Naive thymus-derived CD4-positive, alpha-beta T cell (primary cell): ENCODE measurements at places on chromosomes 3 and 15. TPM values are rescaled to one million over a fixed set of nuclear protein-coding genes. Genes with fewer than 3 reads are reported as not detected.
A peak's percentile ranks its signal among the peaks of the same experiment; 100 is the strongest.

Gene CNTN4
- not detected for total RNA-seq

DNA sequence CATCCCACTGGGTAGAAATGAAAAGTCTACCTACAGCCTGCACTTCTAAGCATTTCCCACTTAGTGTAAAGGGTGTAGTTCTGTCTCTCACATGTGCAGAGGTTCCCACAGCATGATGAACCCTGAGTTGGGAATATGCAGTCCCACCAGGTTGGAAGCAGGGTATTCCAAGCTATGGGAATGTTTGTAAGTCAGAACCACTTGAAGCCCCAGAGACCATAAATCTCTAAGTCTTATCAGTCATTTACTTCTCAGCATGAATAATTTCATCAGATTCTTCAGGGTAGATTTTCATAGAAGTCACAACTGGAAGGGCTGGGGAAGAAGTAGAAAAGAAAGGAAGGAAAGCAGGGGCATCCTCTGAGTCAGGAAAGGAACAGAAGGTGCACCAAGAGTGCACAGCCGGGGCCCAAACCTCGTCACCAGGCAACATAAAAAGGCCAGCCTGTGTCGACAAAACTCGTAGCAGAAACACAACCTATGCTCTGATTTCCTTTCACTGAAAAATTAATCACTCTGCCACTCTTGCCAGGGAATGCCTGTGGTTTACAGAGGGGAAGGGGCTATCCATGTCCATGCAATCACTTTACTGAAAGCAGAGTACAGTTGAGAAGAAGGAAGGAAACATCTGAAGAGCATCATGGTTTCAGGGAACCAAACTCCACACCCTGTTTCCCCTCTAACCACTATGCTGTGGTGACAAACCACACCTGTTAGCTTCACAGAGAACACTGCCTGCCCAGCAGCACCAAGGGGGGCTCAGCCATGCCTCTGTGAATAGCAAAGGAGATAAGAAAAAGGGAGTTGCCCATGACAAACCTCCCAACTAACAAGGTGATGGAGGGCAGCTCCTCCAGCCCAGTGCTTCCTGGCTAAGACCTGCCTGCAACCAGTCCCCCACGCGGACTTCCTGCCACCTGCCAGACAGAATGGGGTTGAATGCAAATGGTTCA lies 40.5 kb downstream of the SH3BP5 start:
- no peaks in the 10 kb centered on the region for H3K36me3 ChIP-seq
- no peaks in the 10 kb centered on the region for H3K27me3 ChIP-seq
- DNase-seq: peak; percentile 65
- H3K4me3 ChIP-seq: peak overlapping the region; percentile 28
- H3K27ac ChIP-seq: peak overlapping the region; percentile 23
- peaks cover 62% of the 10 kb centered on the region for H3K4me1 ChIP-seq

Gene OXTR
- 0.24 TPM for total RNA-seq

GRCh38 chr15:28978661-28979060 lies 92.9 kb downstream of the APBA2 start:
- no peaks in the 10 kb centered on the region for H3K27me3 ChIP-seq
- H3K4me1 ChIP-seq: no peaks in the 10 kb centered on the region
- H3K4me3 ChIP-seq: no peak overlapping the region
- DNase-seq: no peak
- no peak overlapping the region for H3K27ac ChIP-seq

Gene ROPN1
- not detected for total RNA-seq

Gene BTLA
- total RNA-seq: 26.1 TPM

Gene TBCCD1
- total RNA-seq: 11.3 TPM

GRCh38 chr3:72991522-72991921 lies 5.1 kb upstream of the PPP4R2 start:
- no peaks in the 10 kb centered on the region for H3K36me3 ChIP-seq
- no peak for DNase-seq
- no peak overlapping the region for H3K27ac ChIP-seq
- no peaks in the 10 kb centered on the region for H3K4me1 ChIP-seq
- H3K27me3 ChIP-seq: no peaks in the 10 kb centered on the region

DNA sequence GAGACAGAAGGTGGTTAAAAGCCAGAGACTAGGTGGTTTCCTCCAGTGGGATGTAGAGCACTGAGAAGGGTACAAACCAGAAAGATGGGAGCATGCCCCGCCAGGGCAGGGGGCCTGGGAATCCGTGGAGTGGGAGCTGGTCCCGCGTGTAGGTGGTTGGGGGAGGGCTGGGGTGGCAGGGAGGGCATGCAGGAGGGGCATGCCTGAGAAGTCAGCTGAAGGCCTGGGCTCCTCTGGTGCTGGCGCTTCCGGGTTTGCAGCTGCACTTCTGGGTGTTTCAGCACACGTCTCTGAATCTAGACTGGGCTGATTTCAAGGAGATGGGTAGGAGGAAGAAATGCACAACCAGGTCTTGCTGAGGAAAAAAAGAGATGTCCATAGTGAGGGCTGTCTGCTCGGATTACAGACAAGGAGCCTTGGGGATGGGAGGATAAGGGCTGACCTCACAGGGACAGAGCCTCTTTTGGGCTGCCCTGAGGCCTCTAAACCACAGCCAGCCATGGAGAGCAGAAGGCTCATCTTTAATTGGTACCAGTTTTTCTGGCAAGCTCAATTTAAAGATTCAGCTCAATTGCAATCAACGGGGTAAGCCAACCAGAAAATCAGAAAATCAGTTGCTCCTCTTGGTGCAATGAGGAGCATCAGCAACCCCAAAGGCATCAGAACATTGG lies 151.9 kb downstream of the FAM43A start:
- no peaks in the 10 kb centered on the region for H3K4me1 ChIP-seq
- no peaks in the 10 kb centered on the region for H3K27me3 ChIP-seq
- DNase-seq: no peak
- no peak overlapping the region for H3K27ac ChIP-seq
- H3K4me3 ChIP-seq: no peak overlapping the region

GRCh38 chr3:36514171-36514570 lies 133.9 kb downstream of the STAC start:
- no peaks in the 10 kb centered on the region for H3K36me3 ChIP-seq
- H3K27ac ChIP-seq: no peak overlapping the region
- no peaks in the 10 kb centered on the region for H3K27me3 ChIP-seq
- no peaks in the 10 kb centered on the region for H3K4me1 ChIP-seq
- no peak overlapping the region for H3K4me3 ChIP-seq
- DNase-seq: no peak

- no peaks in the 10 kb centered on the region for H3K36me3 ChIP-seq
- H3K27me3 ChIP-seq: no peaks in the 10 kb centered on the region
- no peak overlapping the region for H3K27ac ChIP-seq
- no peaks in the 10 kb centered on the region for H3K4me1 ChIP-seq
- H3K4me3 ChIP-seq: no peak overlapping the region
Measured at GRCh38 chr15:48682942-48683651, 37.6 kb upstream of the FBN1 start.

GRCh38 chr3:129343643-129344360 lies 65.1 kb downstream of the HMCES start:
- DNase-seq: no peak
- no peaks in the 10 kb centered on the region for H3K4me1 ChIP-seq
- no peaks in the 10 kb centered on the region for H3K36me3 ChIP-seq
- H3K4me3 ChIP-seq: no peak overlapping the region
- H3K27ac ChIP-seq: no peak overlapping the region

GRCh38 chr15:64096668-64097384 lies 1.0 kb downstream of the SNX1 start:
- peaks cover 41% of the 10 kb centered on the region for H3K4me1 ChIP-seq
- H3K36me3 ChIP-seq: peaks cover 5% of the 10 kb centered on the region
- no peaks in the 10 kb centered on the region for H3K27me3 ChIP-seq

DNA sequence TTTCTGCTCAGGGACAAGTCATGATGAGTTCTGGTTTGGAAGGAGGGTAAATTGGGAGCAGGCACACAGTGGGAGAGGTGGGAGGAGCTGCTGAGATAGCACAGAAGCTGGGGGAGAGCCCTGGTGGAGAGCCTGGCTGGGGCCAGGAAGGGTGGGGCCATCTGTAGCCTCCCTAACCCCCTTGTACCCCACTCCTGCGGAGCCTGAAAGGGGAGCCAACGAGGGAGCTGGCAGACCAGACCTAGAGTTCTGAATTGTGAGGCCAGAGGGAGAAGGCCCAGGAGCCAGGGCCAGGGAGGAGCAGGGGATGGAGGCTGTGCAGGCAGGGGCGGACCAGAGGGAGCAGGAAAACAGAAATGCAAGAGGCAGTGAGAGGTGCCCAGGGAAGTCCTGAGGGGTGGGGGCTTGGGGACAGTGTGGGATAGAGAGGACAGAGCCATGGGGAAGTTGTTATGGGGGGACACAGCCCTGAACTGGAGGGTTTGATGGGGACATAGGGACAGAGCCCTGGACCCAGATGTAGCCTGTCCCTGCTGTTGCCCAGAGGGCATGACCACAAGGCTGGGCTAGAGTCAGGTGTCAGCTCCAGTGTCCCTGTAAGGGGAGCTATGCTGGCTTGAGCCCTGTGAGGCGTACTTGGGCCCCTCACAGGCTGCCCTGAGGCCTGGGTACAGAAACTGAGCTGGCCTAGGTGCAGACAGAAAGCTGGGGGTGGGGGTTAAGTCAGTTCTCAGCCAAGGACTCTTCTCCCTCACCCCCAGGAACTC lies 1.2 kb downstream of the TMIE start:
- H3K4me1 ChIP-seq: no peaks in the 10 kb centered on the region
- H3K4me3 ChIP-seq: no peak overlapping the region
- no peak for DNase-seq
- H3K27me3 ChIP-seq: no peaks in the 10 kb centered on the region
- no peaks in the 10 kb centered on the region for H3K36me3 ChIP-seq

DNA sequence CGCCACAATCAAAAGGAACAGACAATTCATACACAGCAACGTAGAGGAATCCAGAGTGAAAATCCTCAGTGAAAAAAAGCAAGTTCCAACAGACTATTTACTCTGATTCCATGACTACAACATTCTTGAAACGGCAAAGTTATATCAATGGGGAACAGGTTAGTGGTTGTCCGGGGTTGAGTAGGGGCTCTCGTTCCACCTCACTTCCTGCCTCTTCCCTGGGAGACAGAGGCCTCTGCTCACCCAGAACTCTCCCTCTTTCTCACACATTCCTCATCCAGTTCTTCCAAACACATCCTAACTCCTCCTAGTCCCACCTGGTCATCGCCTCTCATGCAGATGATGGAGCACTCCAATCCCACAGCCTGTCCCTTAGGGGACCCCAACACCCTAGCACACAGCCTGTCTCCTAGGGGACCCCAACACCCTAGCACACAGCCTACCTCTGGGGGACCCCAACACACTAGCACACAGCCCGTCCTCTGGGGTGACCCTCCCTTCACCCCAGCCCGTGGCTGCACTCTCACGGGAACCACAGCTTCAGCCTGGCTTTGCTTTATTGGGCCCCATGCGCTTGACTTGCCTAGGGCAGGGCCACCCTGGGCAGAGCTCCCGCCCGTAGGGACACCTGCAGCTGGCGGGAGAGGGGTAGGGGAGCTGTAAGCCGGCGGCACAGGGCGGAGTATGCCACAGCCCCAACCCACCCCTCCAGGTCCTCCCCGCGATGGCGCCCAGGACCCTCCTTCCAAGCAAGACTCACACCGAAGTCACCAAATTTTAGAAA lies 5.2 kb downstream of the OCA2 start:
- H3K27ac ChIP-seq: no peak overlapping the region
- H3K27me3 ChIP-seq: peaks cover 30% of the 10 kb centered on the region
- H3K4me3 ChIP-seq: no peak overlapping the region
- peaks cover 30% of the 10 kb centered on the region for H3K4me1 ChIP-seq
- H3K36me3 ChIP-seq: no peaks in the 10 kb centered on the region

Gene PFKFB4
- 59.9 and 64.2 TPM in 2 replicates for total RNA-seq

- H3K27ac ChIP-seq: no peak overlapping the region
- no peak overlapping the region for H3K4me3 ChIP-seq
- no peaks in the 10 kb centered on the region for H3K36me3 ChIP-seq
Measured at GRCh38 chr3:146217324-146217723, 33.6 kb downstream of the PLSCR4 start.

DNA sequence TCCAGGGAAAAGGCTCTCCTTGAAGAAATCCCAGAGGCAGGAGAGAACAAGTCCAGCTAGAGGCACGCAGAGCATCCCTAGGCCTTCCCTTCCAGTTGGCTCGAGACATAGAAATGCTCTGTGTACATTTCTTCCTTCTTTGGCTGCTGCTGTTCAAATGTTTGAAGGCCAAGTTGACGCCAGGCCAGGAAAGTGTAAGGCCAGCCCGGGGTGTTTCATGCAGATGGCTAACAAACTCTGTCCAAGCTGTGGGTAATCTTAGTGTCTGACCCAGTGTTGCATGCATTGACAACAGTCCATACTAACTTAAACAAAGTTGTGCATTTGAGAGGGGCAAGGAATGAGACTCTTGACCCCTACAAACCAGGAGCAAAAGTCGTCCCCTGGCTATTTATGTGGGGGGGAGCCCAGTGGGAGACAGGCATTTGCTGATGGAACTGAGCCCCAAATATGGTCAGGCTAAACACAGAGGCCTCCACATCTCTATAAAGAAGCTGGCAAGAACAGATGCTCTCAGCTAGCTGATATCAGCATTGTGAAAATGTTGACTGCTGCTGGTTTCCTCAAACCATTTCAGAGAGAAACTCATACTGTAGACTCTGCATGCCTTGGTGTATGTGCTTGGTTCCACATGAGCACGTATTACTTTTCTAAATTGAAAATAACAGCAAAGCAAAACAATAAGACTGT lies 139.5 kb downstream of the ADAMTS9 start:
- H3K27me3 ChIP-seq: no peaks in the 10 kb centered on the region
- no peak for DNase-seq
- H3K4me3 ChIP-seq: no peak overlapping the region
- H3K27ac ChIP-seq: no peak overlapping the region
- no peaks in the 10 kb centered on the region for H3K4me1 ChIP-seq

GRCh38 chr3:61186030-61186429 lies 65.2 kb downstream of the FHIT start:
- H3K4me3 ChIP-seq: no peak overlapping the region
- H3K36me3 ChIP-seq: no peaks in the 10 kb centered on the region
- H3K4me1 ChIP-seq: no peaks in the 10 kb centered on the region
- H3K27me3 ChIP-seq: no peaks in the 10 kb centered on the region

DNA sequence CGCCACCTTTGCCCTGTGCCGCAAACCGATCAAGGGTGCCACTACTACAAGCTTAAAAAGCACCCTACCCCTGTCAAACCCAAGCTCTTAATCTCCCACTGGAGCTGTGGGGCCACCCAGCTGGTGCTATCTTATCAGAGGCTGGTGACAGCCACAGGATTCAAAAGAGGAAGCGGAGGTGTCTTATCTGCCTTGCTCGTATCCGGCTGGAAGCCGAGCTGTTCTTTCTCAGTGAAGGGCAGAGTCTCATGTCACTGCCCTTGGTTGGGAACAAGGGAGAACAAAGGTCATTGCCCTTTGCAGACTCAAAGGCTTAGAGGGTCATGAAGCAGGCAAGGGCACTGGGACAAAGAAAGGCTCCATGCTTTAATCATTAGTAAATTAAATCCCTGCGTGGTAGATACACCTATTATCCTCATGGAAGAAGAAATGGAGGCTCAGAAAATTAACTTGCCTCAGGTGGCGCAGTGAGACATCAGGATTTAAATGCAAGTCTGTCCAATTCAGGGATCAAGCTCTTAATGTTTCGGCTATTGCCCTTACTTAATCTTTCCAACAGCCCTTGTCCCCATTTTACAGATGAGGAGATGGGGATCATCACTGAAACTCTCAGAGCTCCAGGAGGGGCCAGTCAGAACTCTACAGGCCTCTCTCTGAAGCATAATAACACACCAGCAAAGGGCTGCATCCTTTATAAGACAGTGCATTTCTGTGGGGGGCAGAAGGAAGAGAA lies 360.0 kb upstream of the PROK2 start:
- H3K27ac ChIP-seq: no peak overlapping the region
- H3K4me3 ChIP-seq: no peak overlapping the region
- DNase-seq: no peak
- H3K27me3 ChIP-seq: no peaks in the 10 kb centered on the region
- H3K4me1 ChIP-seq: peaks cover 6% of the 10 kb centered on the region

Gene A4GNT
- not detected in 2 replicates for total RNA-seq

Gene RAD51
- total RNA-seq: 0.51 TPM

GRCh38 chr15:67765701-67766100 lies 59.6 kb upstream of the SKOR1 start:
- no peak for DNase-seq
- H3K4me1 ChIP-seq: peaks cover 20% of the 10 kb centered on the region
- H3K36me3 ChIP-seq: no peaks in the 10 kb centered on the region
- no peaks in the 10 kb centered on the region for H3K27me3 ChIP-seq
